ENCODE measurements at places on chromosomes 16 and 17.

DNA sequence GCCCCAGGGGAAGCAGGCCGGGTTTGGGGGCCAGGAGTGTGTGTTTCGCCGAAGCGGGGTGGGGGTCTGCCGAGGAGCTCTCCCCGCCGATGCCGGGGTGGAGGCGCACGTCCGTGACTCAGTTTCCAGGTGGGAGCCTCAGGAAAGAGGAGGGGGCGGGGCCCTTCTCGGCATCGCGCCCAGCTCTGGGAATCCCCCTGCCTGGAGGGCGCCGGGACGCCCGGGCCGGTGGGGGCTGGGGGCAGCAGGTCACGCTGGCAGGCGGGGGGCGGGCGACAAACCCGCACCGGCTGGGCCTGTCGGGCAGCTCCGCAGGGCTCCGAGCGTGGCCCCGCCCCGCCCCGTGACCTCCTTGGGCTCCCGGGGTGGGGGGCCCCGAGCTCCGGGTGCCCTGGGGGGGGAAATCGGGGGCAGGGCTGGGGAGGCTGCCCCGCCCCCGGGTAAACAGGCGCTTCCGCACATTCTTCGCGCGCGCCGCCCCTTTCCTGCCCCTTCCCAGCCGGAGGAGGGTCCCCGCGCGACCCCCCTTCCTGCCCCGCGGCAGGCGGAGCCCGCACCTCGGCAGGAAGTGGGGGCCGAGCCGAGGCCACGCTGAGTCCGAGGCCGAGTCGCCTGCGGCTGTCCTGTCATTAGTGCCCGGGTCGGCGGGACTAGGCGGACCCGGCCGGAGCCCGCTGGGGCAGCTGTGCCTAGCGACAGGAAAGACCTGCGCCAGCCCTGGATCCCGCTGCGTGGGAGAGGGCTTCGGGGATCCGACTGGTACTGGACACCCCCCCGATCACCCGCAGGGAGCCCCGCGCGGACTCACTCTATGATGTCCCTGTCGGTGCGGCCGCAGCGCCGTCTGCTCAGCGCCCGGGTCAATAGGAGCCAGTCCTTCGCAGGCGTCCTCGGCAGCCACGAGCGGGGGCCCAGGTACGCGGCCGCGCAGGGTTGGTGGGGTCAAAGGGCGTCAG lies 9.3 kb downstream of the RIPOR1 start:
- DNase-seq, result no peak

DNA sequence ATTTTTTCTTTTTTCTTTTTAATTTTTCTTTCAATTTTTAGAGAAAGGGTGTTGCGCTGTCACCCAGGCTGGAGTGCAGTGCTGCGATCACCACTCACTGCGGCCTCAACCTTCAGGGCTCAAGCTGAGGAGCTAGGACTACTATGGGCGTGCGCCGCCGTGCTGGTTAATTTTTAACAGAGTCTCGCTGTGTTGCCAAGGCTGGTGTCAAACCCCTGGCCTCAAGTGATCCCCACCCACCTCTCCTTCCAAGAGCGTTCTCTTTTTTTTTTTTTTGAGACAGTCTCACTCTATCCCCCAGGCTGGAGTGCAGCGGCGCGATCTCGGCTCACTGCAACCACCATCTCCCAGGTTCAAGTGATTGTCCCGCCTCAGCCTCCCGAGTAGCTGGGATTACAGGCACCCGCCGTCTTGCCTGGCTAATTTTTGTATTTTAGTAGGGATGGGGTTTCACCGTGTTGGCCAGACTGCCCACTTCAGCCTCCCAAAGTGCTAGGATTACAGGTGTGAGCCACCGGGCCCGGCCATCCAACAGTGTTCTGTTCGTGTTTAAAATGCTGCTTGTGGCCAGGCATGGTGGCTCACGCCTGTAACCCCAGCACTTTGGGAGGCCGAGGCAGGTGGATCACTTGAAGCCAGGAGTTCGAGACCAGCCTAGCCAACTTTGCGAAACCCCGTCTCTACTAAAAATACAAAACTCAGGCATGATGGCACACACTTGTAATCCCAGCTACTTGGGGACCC lies 14.5 kb upstream of the RPL13 start:
- no peak for DNase-seq

DNA sequence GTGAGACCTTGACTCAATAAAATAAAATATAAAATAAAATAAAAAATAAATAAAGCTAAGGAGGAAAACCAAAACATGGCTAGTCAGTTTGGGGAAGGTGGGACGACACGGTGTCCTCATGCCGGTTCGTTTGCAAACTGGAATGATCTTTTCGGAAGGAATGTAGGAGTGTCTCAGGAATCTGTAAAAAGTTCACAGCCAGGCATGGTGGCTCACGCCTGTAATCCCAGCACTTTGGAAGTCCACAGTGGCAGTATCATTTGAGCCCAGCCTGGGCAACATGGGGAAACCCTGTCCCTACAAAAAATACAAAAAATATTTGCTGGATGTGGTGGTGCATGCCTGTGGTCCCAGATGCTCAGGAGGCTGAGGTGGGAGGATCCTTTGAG lies 14.7 kb upstream of the RPTOR start:
- no peak for DNase-seq

DNA sequence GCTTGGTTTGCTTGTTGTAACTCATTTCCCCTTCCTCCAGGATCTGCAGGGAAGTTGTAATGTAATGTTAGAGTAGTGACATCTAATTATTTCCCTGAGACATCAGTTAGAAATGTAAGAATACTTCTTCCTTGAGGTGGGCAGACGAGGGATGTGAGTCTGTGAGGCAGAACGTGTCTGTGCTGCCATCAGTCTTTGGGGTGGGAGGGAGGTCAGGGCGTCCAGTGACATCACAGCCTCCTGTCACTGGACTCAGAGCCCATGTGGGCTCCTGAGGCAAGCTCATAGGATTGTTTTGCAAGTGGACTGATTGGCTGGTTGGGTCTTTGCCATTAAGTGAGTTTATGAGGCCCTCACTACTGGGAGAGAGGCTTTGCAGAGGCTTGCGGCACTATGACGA lies 188.8 kb downstream of the CCDC182 start:
- DNase-seq, result no peak

- no peak for DNase-seq
These were observed 354.6 kb upstream of the CDH11 start for GRCh38 chr16:65476448-65476955.

GRCh38 chr17:79084291-79085153 lies 9.9 kb downstream of the ENGASE start:
- DNase-seq, result no peak

GRCh38 chr16:70685938-70686375 lies at the start of gene MTSS2:
TSS of gene MTSS2 (minus strand) at chr16:70686053. CDS start at chr16:70685791, 262 bp downstream.
- DNase-seq, result peak; percentile 72

GRCh38 chr17:45090711-45091110 lies 29.6 kb downstream of the NMT1 start:
- DNase-seq, result no peak

GRCh38 chr16:23435500-23435899 lies 17.5 kb downstream of the COG7 start:
- peak; percentile 56 for DNase-seq

- DNase-seq, result no peak
These were observed 253.7 kb upstream of the HSBP1 start for GRCh38 chr16:83554096-83554495.

DNA sequence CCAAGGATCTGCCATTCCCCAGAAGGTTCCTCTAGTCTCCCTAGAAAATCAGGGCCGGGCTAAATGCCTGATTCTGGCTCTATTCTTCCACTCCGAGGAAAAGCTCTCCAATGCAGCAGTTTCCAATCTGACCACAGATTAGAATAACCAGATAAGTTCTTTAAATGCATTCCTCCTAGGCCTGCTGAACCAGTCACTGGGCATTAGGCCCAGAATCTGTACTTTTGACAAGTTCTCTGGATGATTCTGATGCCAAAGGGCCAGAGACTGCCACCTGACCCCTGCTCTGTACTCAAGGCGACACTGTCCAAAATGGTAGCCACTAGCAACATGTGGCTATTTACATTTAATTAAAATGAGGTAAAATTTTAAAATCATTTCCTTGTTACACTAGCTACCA lies 22.3 kb downstream of the MAP3K14 start:
- peak; percentile 88 for DNase-seq

DNA sequence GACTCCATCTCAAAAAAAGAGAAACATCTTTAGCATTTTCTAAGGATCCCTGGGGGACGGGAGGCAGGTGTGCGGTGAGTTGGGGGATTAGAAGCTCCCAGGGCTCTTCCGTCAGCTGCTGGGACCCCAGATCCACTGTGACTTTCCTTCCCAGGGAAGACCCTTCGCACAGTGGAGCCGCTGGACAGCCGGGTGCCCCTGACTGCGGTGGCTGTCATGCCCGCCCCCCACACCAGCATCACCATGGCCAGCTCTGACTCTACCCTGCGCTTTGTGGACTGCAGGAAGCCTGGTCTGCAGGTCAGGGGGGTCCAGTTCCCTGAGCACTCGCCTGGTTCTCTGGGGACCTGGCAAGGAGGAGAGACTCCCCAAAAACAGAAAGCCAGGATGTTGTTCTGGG lies 7.3 kb upstream of the SERPINF2 start:
- DNase-seq, result no peak

GRCh38 chr16:65534121-65534528 lies 412.3 kb upstream of the CDH11 start:
- no peak for DNase-seq

- DNase-seq, result no peak
These were observed 23.5 kb upstream of the DHRS13 start for GRCh38 chr17:28926366-28926765.

GRCh38 chr16:7088711-7089110 lies 243.9 kb upstream of the RBFOX1 start:
- DNase-seq, result no peak

GRCh38 chr17:31114956-31115555 lies 20.3 kb downstream of the NF1 start:
- DNase-seq, result no peak

DNA sequence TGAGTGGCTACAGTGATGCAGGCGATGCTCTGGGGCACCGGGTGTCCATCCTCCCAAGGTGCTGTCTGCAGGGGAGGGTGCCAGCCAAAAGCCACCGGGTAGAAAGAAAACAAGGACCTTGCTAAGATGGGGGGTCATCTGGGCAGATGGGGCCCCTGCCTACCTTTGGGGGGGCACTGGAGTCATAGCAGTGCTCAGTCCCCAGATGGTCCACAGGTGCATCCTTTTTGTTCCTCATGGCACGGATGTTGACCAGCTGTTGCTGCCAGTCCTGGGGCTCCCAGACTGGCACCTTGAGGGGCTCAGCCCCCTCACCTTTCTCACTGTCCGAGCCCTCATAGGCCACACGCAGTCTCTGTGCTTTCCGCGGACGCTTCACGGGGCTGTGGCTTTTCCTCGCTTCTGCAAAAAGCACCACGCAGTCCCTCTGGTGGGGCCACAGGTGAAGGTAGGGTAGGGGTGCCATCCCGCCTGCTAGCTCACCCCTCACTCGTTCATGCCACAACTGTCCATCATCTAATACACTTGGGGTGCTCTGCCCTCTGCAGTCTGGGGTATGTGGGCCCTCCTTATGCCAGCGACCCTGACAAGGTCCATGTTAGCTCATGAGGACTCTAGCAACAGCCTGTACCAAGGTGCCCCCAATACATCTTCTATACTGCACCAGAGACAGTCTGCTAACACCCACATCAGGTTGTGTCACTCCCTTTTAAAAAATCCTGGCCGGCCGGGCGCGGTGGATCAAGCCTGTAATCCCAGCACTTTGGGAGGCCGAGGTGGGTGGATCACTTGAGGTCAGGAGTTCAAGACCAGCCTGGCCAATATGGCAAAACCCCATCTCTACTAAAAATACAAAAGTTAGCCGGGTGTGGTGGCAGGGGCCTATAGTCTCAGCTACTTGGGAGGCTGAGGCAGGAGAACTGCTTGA lies 1.4 kb downstream of the NTHL1 start:
- DNase-seq, result no peak

- no peak for DNase-seq
These were observed 73.0 kb downstream of the PRKCB start for GRCh38 chr16:23908790-23909189.

DNA sequence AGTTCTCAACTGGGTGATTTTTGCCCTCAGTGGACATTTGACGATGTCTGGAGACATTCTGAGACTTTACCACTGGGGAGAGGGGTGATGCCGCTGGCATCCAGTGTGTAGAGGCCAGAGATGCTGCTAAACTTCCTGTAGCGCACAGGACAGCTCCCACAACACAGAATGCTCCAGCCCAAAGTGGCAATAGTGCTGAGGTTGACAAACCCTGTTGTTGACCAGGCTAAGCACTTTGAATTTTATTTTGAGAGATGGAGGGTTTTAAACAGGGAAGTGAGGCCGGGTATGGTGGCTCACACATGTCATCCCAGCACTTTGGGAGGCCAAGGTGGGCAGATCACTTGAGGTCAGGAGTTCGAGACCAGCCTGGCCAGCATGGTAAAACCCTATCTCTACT lies 44.0 kb downstream of the SYT17 start:
- no peak for DNase-seq

- DNase-seq, result no peak
These were observed 3.2 kb downstream of the PITPNA start for GRCh38 chr17:1559047-1560043.

DNA sequence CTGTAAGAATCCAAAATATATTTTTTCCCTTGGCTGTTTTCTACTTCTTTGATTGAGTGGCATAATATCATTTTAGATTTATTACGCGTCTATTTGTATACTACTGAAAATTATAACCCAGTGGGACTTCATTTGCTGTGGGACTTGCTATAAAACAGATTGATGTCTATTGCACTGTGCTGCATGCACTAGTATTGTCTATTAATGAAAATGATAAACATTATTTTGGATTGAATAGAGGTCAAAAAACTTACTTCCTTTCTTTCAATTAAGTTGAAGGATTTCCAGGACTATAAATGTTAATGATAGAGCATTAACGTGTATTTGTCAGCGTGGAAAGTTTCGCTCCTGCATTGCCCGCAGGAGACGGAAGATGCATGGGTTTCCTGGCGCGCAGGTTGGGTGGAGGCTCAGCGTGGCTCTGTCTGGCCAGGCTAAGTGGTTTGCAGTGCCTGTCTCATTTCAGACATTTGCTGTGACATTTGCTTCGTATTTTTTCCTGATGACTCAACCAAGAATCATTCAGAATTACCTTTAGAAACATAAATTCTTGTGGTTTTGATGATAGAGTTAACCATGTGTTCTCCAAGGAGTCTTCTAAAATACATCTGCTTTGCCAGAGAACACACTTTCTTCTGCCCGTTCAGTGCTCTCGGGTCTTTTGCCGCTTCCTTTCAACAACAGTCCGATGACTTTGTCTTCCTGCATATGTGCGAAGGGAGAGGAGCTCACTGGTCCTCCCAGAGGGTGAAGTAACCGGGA lies 216.7 kb downstream of the RPTOR start:
- peak; percentile 93 for DNase-seq

DNA sequence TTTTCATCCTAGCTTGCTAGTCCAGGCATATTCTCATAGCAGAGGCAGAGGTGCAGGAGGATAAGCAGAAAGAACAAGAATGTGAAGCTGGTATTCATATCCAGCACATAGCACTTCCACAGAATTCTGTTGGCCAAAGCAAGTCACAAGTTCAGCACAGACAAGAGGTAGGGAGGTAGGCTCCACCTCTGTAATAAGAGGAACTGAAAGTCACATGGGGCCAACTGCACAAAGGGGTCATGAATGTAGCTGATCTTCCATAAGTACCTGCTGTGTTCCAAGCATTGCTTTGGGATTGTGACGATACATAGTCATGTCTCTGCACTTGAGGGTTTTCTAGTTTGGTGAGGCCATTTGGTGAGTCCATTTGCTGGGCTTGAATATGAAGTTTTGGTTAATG lies 110.8 kb upstream of the MPHOSPH6 start:
- no peak for DNase-seq

- DNase-seq, result no peak
These were observed 44.8 kb downstream of the RNF157 start for GRCh38 chr17:76195281-76196096.

Data from A172 (cell line).